ENCODE measurements at places on chromosomes 1 and 21.
A peak's percentile ranks its signal among the peaks of the same experiment; 100 is the strongest.

DNA sequence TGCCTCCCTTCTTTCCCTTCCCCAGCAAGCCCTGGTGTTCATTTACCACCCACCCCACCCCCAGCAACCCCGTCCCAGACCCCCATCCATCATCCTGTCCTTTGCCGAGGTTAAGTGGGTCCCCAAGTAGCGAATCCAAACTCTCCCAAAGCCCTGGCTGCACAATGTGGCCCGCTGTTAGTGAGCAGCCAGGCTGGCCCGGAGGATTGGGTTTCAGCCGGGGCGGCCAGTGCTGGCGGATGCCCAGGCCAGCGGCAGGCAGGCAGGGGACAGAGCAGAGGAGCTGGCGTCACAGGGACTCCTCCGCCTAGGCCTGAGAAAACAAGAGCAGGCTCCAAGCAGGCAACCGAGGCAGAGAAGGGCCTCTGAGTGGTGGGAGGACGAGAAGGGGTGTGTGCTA is 61.4 kb downstream of the EPHB2 start:
- DNase-seq, result no peak

GRCh38 chr1:68147534-68148171 is 84.7 kb downstream of the WLS start:
- no peak for DNase-seq

- peak; percentile 91 for DNase-seq
Observed at GRCh38 chr21:36155603-36156338, 853 bp upstream of the DOP1B start.

DNA sequence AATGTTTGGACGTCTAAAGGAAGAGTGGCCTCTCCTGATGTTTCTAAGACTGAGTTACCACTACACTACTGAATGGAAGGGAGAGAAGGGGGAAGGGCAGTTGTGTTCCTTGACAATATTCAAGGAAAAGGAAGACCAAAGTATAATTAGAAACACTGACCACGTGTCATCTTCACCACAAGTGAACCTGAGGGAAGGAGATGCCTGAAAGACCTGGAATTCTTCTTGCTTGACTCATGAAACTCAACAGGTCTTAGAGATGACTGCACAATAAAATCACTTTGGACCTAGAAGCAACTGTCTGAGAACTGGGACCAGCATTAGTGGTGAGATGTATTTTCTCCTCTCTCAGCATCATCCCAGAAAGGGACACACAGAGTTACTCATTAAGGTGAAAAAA is 56.7 kb downstream of the PTPN14 start:
- DNase-seq, result peak; percentile 55

GRCh38 chr1:2466958-2467554 is 9.0 kb upstream of the PLCH2 start:
- DNase-seq, result peak; percentile 35

GRCh38 chr1:186418503-186418902 is 42.4 kb downstream of the PDC start:
- DNase-seq, result no peak

DNA sequence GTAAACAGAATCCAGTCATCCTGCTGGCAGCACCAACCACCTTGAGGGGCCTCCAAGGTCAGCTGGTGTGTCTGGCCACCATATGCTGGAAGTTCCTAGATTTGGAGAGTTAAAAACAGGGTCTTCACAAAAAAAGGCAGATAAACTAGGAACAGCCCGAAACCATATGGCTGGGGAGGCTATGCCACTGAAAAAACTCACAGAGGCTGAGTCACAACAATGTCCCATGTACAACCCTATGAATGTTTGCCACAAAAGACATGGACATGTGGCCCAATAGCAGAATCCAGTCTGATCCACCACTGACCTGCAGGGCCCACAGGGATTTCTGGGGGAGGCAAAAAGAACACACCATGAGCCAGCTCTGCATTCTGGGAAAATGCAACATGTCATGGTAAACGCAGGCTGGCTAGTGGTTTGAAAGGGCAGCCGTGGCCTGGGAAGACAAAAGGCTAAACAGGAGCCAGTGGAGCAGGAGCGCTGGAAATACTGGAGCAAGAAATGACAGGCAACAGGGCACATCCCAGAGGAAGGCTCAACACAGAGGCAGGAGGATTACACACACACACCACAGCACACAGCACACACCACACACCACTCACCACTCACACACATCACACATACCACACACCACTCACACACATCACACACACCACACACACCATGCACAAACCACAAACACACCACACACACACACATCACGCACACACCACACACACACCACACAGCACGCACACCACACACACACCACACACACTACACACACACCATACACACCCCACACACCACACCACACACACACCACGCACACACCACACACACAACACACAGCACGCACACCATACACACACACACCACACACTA is 55.4 kb downstream of the HSF2BP start:
- DNase-seq, result peak; percentile 37

- DNase-seq, result no peak
Observed at GRCh38 chr1:171252482-171252881, 4.2 kb downstream of the FMO1 start.

DNA sequence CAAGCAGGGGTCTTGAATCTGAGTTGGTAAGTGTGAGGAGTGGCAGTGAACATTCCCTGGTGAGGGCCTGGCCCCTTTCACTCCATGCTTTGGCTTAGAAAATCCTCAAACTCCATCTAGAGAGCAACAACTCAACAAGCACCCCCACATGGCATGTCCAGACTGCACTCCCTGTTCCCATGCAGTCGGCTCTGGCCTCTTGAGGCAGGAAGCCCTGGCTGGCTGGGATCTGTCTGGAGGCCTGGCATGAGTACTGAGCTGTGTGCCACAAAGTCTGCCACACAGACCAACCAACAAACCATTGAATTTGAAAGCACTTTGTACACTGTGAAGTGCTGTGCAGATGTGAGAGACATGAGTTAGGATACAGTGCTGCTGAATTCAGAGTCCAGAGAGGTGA is 25.2 kb downstream of the COA7 start:
- no peak for DNase-seq

- peak; percentile 31 for DNase-seq
Observed at GRCh38 chr1:155729031-155729898, 40.4 kb downstream of the DAP3 start.
